ENCODE measurements at places on chromosomes 4 and X. TPM values are rescaled to one million over a fixed set of nuclear protein-coding genes. Genes with fewer than 3 reads are reported as not detected.

DNA sequence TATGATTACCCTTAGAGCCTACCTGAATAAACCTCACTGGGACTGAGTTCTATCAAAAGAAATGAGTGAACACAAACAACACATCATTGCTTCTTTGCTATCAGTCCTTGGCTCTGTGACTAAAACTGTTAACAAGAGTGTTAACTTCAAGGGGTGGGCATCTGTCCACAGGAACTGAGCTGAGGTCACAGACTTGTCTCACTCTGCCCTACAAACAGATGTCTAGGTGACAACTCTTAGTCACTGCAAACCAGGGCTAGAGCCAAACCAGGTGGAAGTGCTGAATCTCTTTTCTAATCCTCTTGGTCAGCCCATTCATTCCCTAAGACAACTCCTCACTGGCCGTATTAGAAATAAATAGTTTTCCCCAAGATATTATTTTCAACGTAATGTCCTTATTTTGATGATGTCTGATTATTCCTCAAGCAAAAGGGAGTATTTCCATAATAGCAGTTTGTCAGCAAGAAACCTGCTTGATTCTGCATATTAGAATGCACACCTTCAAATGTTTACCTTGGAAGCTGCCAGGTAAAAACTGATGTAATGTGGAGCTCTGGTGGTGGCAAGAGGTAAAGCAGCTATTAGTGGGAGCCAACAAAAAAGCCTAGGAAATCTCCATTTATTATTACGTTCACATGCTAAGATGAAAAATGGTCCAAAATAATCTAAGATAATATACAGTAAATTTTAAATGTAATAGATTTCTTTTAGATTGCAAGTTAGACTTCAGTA lies 4.0 kb downstream of the COL25A1 start:
- no peak for DNase-seq

DNA sequence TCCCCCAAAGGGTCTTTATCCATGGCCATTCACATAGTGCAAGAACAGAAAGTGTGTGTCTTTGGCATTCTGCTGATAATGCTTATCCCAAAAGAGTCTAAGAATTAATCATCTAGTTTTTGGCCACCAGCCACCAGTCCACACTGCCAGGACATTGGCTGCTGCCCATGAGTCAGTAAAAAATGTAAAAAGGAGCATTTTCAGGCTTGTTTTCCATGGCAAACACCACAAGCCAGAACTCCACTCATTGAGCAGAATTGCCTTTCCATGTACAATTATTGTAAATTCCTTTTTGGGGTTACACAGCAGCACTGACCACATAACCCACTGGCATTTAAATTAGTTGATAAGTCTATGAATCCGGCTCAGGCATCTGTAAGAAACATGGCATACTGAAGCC lies 89.2 kb upstream of the PRDX4 start:
- DNase-seq = peak; percentile 17

The NEUROG2 gene
- not detected for total RNA-seq

The TMEM156 gene
- not detected for total RNA-seq
